ENCODE measurements at places on chromosomes 2 and 18.

DNA sequence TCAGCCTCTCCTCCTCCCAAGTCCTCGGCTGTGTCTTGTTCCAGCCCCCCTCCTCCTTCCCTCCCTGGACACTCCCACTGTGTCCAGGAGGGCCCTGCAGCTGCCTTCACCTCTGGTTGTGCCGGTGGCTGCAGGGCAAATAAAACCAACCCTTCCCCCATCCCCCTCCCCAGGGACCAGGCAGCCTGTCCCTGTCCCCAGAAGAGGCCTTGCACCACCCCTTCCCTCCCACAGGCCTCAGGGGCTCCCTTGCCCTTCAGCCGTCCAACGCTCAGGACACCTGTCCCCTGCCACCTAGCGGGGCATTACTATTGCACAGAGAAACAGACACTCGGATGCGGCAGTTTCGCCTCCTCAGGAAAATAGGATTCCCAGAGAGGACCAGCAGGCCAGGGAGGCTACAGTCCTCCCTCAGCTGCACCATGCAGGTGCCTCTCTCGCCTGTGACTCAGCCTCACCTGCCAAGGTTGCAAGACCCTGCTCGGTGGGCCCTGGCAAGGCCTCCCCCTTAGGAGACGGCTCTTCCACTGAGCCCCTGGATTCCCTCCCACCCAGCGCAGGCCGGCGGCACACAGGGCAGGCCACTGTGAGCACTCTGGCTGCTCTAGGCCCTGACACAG lies 5.5 kb upstream of the GPC1 start:
- no peak for DNase-seq

GRCh38 chr2:44778221-44778654 lies 163.3 kb upstream of the SIX3 start:
- DNase-seq = no peak

GRCh38 chr2:54999182-54999581 lies 51.1 kb downstream of the RTN4 start:
- DNase-seq = no peak

GRCh38 chr2:154554046-154554445 lies 144.4 kb upstream of the KCNJ3 start:
- DNase-seq = no peak

DNA sequence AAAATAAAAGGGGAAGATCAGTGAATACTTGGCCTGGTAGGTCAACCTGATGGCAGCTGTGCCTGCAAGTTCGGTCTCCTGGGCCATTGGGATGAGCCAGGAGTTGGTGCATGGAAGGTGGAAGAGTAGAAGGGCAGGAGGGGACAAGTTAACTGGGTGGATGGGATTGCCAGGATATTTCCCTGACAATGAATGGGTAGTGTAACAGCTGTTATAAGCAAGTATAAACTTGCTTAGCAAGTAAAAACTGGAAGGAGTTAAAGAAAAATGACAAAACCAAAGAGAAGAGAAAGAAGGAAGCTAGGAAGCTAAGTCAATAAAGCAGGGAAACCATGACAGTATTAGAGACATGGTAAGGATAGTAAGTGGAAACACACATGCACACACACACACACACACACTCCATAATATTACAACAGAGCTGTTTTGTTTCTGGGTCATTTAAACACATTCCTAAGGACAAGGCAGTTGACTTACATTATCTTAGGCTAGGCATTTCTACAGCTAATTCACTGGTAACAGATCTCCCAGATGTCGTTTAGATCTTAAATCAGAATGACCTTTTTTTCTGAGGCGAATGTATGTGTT lies 29.7 kb downstream of the MEP1B start:
- no peak for DNase-seq

- DNase-seq = no peak
Measured at GRCh38 chr2:49770919-49771318, 616.6 kb upstream of the FSHR start.

- DNase-seq = no peak
Measured at GRCh38 chr18:12253663-12254135, 462 bp upstream of the CIDEA start.

- DNase-seq = no peak
Measured at GRCh38 chr18:32378705-32379104, 92.0 kb downstream of the GAREM1 start.

DNA sequence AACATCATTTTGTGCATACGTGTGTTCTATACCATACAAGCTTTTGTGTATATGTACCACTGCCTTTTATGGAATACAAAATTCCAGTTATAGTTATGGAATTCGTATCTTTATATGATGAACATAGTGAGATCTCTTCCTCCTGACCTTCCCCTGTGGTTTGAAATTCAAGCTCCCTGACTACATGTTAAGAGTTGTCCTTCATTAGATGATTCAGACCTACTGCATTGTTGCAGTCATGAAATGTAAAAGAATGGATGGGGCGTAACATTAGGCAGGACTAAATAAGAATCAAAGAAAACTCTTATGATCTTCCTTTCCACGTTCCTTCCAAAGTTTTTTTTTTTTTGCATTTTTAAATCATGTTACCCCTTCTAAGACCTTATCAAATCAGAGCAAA lies 107.1 kb downstream of the UNC80 start:
- DNase-seq = no peak

DNA sequence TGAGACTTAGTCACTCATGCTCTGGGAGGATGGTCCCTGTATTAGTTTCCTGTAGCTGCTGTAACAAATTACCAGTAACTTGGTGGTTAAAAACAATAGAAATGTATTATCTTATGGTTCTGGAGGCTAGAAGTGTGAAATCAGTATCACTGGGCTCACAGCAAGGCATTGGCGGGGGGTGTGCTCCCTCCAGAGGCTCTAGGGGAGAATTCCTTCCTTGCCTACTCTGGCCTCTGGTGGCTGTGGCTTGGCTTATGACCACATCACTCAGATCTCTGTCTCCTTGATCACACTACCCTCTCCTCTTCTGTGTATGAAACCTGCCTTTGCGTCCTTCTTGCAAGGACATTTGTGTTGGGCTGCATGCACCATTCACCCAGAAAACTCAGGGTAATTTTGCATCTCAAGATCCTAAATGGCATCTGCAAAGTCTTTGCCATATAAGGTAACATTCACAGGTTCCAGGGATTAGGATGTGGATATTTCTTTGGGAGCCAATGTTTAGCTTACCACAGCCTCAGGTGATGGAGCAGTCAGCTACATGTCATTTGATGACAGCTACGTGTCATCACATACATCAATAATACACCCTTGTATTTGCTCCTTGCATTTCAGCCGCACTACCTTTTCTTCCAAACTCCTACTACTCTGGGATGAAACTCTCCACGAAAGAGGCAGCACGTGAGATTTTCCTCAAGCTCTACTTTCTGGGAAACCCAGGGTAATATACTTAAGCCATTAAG lies 49.6 kb upstream of the POU3F3 start:
- no peak for DNase-seq

GRCh38 chr2:25332571-25332970 lies 9.2 kb downstream of the DNMT3A start:
- DNase-seq = no peak

DNA sequence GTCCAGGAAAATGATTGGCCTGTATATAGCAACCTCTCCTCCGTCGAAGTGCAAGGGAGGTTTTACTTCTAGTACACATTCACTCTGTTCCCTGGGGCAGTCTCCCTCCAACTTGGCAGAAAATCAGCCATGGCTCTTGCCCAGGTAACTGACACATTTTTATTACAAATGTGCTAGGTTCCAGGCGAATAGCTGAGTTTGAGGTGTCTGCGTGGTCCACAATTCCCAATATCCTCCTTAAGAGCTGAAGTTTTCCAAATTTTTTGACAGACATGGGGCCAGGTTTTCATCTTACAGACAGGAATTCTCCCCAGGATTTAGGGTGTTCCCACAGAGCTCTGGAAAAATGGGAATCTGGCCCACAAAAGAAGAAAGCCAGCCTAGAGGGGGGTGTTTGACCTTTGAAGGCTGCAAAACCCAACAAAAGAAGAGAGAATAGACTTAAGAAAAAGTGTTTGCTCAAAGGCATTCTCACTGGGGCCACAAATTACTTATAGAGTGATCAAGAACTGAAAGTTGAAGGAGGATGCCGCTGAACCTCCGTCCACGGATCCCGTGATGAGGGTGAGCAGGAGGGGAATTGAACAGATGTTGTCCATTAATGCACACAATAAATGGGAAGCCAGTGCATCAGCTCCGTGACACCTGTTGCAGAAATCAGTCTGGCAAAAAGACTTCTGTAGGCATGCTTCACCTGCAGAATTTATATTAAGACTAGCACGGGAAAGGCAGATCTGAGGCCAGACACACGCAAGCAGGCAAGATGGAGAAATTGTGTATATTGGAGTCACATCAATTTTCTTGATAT lies 242.3 kb upstream of the COPS8 start:
- DNase-seq = no peak

GRCh38 chr2:68645523-68645922 lies 2.1 kb downstream of the PROKR1 start:
- no peak for DNase-seq

DNA sequence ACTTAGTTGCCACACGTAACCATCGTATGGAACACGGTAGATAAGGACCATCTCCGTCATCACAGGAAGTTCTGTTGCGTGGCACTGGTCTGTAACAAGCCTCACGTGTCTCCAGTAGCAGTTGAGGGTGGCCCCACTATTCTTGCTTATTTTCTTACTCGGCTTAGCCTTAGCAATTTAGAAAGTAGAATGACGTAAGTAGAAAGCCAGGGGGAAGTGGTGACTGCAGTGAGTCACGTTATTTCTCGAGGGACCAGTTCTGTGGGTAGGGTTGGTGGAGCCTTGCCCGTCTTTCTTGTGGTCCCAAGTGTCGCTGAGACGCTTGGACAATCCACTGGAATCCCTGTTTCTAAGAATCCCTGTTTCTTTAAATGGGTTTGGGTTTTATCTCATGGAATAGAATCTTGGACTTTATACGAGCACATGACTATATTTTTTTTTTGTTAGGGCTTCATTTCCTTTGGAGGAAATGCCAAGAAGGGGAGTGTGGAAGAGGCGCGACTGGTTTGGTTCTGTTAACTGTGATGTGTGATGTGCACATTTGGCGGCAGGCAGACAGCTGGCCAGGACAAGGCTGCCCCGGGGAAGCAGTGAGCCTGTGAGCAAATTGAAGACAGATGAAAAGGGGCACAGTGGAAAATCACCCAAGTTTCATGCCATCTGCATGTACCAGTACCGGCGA lies 96.2 kb downstream of the CABLES1 start:
- DNase-seq = peak; percentile 35

DNA sequence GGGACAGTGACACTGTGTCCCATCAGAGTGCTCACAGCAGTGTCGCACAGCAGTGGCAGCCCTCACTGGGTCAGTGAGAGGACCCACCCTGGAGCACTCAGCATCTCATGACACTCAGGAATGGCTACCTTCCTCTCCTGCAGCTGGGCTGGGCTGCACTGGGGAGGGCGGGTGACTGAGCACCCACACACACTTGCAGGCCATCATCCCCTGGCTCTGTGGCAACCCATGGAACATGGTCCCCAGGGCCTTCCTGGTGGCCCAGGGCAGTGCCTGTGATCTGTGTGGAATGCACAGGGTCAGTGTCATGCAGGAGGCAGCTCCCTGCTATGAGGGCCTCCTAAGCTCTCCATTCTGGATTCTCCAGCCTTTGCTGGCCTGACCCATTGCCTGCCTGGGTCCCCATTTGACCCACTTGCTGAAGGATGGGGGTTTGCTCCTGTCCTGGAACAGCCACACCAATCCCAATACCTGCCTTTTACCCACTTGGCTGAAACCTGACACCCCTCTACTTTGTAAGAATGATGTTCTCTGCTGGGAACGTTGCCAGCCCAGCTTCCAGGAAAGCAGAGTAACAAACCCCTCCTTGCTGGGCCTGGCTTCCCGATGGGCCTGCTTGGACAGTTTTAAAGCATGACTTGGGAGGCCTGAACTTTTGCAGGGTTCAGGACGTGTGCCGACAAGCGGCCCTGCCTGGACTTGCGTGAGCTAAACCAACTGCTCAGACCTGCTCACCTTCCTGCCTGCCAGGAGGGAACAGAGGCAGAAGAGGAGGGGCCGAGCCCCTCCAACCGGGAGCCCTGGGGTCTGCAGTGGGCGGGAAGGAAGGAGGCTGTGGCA lies 13.7 kb downstream of the HS6ST1 start:
- no peak for DNase-seq

DNA sequence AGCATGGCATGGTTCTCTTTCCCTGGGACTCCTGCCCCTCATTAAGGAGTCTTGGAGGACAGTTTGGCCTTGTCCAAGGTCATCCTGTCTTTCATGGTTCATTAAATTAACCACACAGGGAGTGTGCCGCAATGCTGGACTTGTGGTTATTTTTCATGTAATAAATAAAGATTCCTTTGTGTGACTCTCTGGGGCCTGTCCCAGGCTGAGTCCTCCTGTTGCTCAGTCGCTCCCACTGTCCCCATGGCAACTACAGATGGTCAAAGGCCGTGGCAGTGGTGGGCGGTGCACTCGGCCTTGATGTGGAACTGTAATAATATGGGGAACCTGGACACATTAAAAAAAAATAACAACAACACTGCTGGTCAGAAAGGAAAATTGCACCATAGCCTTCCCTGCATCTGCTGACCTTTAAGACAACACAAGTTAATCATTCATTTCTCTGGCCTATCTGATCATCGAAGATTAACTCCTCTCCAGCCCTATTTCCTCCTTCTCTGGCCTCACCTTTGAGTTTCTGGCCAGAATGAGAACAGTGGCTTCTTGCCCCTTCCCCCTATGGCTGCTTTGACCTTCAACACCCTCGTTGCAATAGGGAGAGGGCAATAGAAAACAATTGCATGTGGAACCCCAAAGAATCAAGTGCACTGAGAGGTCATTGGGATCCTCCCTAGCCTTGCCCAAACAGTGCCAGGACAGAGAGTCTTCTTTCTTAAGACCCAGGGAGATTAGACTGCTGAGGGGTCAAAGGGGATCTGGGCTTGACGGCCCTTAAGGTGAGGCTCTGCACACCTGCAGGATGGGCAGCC lies 44.7 kb downstream of the PSD4 start:
- DNase-seq = no peak

DNA sequence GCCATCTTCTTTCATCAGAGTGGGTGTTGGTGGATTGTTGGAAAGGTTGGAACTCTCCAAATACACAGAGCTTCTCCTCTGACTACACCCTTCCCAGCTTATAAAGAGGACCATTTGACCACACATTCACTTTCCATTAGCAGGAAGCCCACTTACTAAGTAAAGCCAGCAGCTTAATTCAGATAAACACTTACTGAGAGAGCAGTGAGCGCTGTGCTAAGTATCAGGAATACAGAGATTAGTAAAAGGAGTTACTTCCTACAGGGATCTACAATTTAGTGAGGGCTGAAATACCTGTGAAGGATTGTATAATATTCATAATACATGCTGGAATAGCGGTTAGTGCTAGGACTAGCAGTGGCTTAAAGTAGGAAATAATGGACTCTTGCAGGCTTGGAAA lies 343.0 kb downstream of the NYAP2 start:
- no peak for DNase-seq

DNA sequence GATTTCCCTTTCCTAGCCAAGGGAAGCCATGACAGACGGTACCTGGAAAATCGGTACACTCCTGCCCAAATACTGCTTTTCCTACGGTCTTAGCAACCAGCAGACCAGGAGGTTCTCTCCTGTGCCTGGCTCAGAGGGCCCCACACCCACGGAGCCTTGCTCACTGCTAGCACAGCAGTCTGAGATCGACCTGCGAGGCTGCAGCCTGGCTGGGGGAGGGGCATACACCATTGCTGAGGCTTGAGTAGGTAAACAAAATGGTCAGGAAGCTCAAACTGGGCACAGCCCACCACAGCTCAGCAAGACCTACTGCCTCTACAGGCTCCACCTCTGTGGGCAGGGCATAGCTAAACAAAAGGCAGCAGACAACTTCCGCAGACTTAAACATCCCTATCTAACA lies 6.8 kb upstream of the CD207 start:
- DNase-seq = no peak
